Esophagus mucosa (tissue), 1 donor: ENCODE measurements at places on chromosomes 2 and 18. TPM values are rescaled to one million over a fixed set of nuclear protein-coding genes. Genes with fewer than 3 reads are reported as not detected.

- no peak for ATAC-seq
Measured at GRCh38 chr18:23882616-23883276, 131.8 kb upstream of the TTC39C start.

- no peak for ATAC-seq
Measured at GRCh38 chr2:842151-842803, 108.4 kb upstream of the SNTG2 start.

LCT gene
- total RNA-seq: not detected

DNA sequence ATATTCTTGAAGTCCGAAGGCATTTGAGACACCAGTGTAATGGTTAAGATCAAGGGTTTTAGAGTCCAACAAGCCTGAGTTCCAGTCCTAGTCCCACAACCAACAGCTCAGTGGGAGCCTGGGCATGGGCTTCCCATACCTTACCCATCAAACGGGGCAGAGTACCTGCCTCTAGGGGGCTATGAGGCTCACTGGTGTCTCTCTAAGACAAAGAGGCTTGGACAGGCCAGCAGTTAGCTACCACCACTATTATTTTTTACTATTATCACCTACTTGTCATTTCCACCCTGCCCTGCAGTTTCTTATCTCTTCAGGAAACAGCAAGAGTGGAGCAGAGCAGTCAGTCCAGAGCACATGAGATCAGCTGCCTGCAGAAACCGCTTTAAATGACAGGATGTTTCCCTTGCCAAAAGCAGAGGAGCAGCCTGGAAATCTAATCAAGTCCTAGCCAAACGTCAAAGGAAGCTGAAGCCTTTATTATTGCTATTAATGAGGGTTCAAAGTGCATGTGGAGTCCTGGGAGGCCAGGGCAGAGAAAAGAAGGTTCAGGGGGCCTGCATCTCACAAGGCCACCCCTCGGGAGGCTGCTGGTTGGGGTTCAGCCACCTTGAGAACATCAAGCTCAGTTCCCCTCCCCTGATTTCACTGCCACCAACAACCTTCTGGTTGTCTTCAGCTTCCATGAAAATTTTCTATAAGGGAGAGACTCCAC, 66.6 kb downstream of the STPG4 start:
- ATAC-seq: peak; percentile 26

DNA sequence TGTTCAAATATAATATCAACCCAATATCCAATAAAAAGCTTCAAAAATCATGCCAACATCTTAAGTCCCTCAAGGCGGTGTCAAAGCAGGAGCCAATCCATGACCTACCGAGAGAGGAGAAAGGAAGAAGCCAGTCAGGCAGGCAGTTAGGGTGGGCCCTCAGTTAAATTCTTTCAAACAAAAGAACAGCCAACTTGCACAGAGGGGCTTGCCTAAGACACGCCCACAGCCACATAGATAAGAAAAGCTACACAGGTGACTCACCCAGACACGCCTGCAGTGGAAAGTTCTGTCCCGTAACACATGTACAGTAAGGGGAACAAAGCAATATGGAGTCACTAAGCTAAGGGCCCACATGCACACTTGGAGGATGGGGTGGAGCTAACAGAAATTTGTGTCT, 61.3 kb downstream of the SP110 start:
- no peak for ATAC-seq

DNA sequence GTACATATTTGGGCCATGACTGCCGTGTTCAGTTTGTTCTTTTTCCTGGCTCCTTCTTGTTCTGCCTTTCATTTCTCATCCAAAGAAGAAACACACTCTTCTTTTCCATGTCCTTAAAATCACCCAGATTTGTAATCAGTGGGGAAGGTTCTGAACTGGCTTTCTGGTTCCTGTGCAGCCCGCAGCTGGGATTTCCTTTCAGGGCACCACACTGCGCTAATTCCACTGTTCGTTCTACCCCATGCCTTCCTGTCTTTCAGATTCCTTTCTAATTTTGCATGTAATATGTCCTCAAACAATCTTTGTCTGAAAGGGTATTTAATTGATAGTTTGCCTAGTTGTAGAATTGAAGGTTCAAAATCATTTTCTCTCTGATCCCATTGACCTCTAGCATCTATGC, 94.1 kb downstream of the HS1BP3 start:
- ATAC-seq: no peak

DNA sequence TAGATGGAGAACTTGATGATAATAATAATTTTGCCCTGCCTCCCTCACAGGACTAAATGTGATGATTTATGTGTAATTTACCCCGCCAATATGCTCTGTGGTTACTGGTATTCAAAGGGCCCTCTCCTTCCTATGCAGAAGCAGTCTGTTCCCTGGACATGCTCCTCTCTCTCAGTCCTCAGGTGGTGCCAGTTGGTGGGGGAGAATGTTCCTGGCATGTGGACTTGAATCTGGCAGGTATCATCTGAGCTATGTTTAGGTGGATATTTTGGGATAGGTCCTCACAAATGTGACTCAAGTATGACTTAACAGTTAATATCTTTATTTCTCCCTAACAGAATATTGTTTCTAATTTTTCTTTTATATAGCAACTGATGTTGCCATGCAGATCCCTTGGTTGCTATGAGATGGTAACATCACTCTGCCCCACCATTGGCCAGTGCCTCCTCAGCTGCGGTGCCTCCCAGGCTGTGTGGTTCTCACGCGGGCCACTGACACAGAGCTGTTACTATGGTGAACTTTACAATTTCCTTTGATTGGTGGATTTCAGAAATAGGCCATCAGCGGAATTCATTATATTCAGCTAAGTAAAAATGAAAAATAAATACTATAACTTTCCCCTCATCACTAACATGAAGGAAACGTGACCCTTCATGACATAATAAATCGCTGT, 106.7 kb upstream of the PELI1 start:
- no peak for ATAC-seq

- no peak for ATAC-seq
Measured at GRCh38 chr2:73359915-73360697, 25.5 kb upstream of the ALMS1 start.

GALR1 gene
- not detected for total RNA-seq

DNA sequence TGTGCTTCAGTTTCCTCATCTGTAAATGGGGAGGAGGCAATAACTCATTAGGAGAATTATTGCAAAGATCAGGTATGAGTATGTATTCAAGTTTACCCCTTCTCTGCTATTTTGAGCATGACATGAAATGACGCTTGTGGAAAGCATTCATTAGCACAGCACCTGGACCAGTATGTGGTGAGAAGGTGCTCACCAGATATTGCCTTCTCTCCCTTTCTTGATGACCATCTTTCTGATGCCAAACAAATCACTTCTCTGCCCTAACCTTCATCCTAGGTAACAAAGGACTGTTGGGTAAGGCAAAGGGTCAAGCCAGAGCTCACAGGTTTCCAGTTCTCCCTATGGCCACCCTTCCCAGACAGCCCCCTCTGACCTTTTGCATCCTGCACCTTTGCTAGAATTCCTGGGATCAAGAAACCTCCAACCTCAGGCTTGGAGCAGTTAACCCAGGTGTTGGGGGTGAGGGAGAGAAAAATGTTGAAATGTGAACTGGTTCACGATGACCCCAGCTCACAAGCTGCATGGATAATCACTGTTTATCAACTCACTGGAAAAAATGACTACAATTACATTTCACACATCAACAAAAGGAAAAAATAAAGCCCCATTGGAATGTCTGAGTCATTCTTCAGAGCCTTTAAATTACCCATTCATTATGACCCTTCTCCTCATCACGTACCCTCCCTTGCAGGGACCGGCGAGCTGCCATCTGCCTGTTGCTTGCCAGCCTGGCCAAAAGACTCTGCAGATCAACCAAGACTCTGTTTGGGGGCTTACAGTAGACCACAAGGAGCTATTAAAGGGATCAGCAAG, 41.6 kb downstream of the LBH start:
- ATAC-seq: peak; percentile 21

- ATAC-seq: no peak
Measured at GRCh38 chr2:18719978-18720775, 130.8 kb upstream of the NT5C1B start.
